Spinal cord (tissue), 10 donors: ENCODE measurements at places on chromosomes 3 and 15.

DNA sequence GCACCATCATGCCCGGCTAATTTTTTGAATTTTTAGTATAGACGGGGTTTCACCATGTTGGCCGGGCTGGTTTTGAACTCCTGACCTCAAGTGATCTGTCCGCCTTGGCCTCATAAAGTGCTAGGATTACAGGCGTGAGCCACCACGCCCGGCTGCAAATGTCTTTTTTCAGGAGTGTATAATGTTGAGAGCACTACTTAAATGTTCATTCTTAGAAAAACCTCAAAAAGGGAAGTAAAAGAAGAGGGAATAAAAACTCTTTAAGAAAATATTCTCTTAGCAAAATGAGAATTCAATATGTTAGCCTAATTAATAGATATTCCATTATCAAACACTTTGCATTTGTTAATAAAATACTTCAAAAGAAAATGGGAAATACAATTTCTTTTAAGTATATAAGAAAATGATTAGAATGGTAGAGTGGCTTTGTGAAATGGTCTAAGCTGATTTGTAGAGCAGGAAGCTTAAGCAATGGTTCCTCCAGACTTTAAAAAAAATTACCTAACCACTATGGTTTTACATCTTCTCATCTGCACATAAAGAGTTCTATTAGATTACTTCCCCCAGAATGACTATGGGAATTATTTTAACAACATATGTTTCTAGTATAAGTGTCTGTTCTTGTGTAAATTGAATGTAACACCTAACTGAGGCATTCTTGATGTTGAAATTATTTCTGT, 226.7 kb upstream of the ALCAM start:
- no peak for DNase-seq

GRCh38 chr15:28998511-28998910, 112.7 kb downstream of the APBA2 start:
- no peak for DNase-seq

GRCh38 chr3:32733631-32734229, 48.7 kb downstream of the CNOT10 start:
- DNase-seq: peak; percentile 79

- DNase-seq: no peak
Observed at GRCh38 chr3:182957676-182958266, 22.6 kb downstream of the DCUN1D1 start.

GRCh38 chr15:70585707-70586034, 177.7 kb downstream of the UACA start:
- no peak for DNase-seq

DNA sequence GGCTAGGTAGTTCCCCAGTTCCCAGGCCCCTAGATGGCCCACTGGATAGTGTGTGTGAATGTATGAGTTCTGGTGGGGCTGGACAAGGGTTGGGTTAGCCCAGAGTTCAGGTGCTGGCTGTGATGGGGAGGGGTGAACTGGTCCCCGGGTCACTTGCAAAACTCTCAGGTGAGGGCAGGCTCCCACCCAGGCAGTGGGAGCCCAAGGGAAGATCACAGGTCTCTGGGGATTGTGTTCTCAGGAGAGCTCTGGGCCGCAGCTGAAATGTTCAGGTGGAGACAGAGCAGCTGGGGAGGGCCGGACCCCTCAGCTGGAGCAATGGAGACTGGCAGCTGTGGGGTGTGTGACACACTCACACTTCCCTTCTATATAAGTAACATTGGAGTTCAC, 12.8 kb upstream of the FAM98B start:
- no peak for DNase-seq

- DNase-seq: no peak
Observed at GRCh38 chr15:76803049-76803571, 102.0 kb downstream of the SCAPER start.

DNA sequence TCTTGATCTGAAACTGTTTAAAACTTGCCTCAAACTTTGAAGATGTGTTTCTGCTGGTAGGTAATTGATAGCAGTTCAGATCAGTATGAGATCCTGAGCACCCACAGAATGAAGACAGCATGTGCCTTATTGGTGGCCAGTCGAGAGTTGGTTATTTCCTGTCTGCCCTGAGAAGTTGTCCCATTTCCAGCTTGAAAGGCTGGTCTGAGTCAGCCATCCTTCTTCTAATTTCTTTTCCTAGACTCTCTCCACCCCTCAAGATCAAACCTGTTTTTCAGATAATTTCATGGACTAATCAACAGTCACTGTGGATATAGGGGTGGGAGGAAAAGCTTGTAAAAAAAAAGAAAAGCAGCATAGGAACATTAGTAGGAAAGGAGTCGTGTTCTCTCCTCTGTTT, 464.4 kb downstream of the FOXP1 start:
- DNase-seq: no peak

DNA sequence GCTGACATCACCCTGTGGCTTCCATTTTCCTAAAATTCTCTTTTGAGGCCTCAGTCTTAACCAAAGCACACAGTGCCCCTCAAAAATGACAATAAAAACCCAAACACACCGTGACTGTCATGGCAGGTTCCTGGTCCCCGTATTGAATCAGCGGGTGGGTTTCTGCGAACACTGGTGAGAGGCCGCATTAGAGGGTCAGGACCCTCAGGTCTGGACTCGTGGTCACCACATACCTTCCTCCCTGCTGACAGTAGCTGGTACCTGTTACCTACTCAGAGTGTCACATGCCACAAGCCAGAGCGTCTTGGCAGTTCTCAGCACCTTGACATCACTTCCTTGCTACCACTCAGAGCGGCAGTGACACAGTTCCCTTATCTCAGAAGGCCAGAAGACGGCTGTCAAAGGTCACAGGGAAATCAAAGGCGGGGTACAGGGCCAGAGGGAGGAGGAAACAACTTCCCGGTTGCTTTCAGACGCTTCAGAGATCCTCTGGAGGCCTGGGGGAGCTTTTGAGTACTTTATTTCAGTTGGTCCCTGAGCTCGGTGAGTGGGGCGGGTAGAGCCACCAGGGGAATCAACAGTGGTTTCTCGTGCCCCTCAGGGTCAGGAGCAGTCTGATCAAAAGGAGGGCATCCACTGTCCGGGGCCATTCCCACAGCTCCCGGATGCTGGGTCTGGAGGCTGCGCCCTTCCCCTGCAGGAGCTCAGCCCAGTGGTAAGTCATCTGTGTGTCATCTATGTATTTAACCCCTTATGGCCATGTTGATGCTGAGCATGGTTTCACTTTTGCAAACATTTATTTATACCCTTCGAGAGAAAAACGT, at the start of the genes CCR5AS and CCRL2:
Gene CCR5AS (minus strand): TSS at position 279 of the 824 bp plus-strand sequence.
Gene CCRL2 (plus strand): TSS at position 472 of the 824 bp plus-strand sequence. CDS start 821 bp downstream, outside the sequence.
- no peak for DNase-seq

- DNase-seq: peak; percentile 20
Observed at GRCh38 chr3:158801201-158801600, 653 bp upstream of the MFSD1 start.

DNA sequence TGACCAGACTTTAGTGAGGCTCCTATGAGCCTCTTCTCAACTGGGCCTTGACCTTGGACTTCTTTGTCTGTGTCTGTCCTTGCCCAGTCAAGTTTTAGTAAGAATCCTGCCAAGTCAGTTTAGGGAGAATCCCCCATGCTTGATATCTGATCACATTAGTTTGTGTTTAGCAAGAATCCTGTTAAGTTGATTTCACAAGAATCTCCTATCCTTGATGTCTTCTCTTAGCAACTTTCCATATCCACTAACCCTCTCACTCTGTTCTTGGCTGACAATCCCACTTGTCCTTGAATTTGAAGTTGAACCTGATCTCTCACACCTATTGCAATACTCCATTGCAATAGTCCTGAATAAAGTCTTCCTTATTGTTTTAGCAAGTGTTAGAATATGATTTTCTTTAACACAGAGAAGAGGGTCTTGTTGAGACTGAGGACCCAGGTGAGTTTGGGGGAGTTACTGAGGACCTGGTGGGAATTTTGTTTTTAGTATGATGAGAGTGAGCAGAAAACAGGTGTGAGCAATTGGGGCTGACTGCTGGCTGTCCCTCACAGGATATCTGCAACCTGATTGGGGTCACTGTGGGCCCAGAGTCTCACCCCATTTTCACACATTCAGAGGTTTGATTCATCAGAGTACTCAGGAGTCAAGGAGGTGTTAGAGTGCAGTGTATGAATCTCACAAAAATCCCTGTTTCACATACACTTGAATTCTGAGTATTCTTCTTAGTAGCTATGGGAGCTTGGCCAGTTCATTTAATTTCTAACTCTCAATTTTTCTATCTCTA, 39.9 kb upstream of the TNFAIP8L3 start:
- no peak for DNase-seq

GRCh38 chr15:64883100-64883581, 28.6 kb upstream of the ANKDD1A start:
- DNase-seq: no peak

- DNase-seq: peak; percentile 36
Observed at GRCh38 chr3:39668420-39668819, 141.0 kb upstream of the MYRIP start.

DNA sequence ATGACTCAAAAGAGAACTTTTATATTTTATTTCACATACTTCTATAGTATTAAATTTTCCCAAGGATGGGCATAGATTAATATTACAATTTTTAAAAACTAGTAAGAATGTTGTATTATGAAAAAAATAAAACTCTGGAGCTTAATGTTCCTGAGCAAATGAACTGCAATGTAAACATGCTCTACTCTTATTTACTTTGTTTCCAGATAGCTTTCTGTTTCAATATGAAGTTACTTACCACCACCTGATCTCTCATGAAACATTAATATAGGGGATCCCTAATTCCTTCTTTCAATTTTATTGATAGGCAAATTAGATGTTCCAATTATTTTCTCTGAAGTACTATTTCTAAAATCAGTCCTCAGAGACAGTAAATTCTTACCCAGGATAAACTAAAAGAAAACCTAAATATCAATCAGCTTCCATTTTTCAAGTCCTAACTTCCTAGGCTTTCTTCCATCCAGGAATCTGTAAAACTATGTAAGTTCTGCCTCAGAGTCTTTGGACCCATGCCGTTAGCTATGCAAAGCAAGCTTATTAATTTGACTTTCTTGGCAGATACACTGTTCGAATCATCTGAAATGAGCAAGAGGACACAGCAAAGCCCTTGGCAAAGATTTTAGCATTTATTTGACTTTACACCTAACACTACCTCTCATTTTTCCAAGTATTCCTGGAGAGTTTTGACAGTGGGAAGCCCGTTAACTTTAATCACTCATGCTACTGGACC, 93.2 kb downstream of the PLCH1 start:
- DNase-seq: no peak

DNA sequence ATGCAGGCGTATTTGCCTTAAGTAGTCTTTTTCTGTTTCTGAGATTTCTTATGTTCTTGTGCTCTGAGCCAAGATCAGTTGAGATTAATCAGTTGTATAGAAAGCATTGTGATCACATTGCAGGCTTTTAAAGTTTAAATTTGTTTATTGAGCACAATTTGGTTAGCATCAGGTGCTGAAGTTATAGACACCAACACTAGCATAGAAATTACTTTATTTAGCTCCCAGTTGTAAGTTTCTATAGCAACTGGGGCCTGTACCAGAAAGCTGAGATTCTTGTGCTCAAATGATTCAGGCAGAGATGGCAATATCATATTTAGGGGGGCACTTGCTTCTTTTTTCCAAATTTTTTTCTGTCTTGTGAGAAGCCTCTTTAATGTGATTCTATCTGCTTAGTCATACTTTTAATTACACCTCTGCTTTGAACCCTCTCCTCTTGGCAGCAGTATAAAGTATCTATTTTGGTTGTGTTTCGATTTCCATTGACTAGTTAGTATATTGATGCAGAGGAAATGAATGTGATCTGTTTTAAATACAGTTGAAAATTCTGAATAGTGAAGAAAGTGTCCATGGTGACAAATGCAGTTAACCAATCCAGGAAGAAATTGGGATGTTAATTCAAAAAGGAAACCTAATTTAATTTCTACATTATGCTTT, 241.7 kb upstream of the GBE1 start:
- no peak for DNase-seq

DNA sequence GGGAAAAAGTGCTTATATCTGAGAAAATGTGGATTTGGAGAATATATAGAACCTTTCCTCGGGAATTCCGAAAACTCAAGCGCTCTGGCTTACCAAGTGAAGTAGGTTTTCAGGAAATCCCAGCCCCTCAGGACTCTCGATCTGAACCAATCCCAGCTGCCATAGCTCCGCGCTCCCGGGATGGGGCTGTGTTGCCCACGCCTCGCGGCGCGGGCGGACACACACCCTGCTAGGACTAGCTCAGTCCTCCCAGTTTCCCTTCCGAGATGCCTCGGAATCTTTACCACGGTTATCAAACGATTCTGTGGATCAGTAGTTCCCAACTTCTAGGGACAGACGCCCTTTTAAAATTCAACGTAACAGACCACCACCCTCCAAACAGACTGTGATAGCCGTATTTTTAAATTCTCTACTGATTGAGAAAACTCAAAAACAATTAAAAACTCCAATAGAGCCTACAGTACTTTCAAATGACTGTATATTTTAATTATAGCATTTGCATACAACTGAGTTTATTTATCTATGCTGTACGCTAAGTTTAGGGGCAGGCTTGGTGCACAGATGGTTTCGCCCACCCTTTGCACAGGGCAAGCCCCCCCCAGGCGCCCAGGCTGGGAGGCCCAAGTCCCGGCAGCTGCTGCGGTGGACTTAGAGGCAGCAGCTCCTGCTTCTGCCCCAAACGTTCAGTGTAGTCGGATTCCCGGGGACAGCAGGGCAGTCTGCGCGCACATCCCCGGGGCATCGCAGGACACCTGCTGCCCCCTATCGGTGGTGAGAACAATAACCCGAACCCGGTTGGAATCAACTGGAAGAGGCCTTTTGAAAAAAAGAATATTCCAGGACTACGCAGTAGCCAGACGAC, 52.3 kb downstream of the CCDC54 start:
- DNase-seq: peak; percentile 86

GRCh38 chr3:58994746-58995330, 55.0 kb downstream of the CFAP20DC start:
- peak; percentile 46 for DNase-seq

- no peak for DNase-seq
Observed at GRCh38 chr3:71322154-71322553, 261.4 kb downstream of the FOXP1 start.

DNA sequence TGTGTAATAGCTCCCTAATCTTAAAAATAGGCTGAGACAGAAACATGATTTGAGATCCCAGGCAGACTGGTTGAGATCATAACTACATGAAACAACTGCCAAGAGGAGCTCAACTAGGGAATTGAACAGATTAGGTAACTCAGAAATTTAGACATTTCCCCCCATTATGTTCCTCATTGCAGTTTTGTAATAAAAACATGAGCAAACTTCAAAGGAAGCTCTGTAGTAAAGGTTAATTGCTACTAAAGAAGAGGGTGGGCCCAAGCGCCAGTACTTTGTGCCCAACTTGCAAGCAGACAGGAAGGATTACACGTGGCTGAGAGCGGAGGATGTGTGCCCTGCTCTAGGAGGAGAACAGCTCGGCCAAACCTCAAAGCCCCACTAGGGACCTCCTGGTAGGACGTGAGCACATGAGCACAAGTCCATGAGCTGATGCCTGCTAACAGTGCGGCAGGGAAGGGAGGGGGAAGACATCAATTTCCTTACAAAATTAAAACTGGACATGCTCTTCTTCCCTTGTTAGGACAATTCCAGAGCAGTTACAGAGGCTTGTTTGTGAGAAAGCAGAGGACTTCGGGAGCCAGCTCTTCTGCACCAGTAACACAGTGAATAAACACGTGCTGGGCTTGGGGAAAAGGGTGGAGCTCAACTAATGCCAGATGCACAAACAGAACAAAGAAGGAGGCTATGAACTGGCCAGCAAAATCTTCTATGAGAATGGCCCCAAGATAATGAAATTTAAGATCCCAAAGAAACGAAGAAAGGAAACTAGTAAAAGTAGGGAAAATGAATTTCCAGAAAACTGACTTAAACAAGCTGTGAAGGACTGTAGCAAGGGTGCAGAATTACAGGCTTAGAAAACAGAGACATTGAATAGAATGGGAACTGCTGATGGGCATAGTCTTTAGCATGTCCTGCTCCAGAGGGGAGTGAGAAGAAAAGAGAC, 275.5 kb downstream of the MECOM start:
- DNase-seq: peak; percentile 11
